ENCODE measurements at places on chromosomes 16 and 17.

DNA sequence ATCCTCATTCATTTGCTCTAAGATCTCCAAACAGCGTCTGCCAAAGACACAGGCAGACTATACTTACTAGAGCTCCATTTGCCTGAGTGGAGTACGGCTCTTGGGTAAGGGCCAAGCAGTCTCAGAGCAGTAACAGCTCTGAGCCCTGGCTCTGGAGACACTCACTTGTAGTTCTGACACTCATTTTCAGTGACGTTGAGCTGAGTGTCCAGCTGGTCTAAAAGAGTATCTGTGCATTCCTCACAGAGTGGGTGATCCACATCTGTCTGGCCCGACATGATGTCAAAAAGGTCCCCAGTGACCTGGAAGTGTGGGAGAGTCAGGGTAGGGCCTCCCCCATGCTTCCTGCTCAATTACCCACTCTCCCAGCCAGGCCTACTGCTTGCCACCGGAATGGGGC lies 5.7 kb downstream of the BECN1 start:
- no peak for DNase-seq

- peak; percentile 23 for DNase-seq
Measured at GRCh38 chr16:66364117-66364958, 2.2 kb upstream of the CDH5 start.

GRCh38 chr16:51084074-51084928 lies 66.8 kb downstream of the SALL1 start:
- peak; percentile 1 for DNase-seq

DNA sequence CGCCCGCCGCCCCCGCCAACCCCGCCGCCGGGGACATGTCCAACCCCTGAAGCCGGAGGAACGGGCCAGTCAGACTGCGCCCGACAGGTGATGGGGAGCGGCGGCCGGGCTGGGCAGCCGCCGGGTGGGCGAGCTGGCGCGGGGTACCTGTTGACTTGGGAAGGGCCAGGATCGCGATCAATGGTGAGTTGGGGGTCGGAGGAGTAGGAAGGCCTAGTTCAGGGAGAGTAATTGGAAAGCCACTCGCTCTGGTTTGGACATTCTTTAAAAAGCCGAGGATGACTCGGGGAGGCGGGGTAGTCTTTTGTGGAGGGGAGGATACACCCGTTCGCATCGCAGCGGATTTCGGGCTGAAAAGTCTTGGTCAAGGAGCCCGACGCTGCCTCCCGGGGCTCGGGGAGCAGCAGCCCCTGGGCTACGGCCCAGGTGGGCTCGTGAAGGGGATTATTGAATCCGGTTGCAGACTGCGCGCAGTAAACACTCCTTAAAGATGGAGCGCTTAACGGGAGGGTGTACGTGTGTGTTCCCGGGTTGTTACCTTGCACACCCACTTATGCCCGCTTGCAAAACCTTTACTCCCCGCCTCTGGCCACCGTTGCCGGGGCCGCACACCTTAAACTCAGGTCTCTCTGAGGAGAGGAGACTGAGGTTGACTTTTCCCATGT lies 123.8 kb downstream of the GOSR1 start:
- DNase-seq: peak; percentile 21

DNA sequence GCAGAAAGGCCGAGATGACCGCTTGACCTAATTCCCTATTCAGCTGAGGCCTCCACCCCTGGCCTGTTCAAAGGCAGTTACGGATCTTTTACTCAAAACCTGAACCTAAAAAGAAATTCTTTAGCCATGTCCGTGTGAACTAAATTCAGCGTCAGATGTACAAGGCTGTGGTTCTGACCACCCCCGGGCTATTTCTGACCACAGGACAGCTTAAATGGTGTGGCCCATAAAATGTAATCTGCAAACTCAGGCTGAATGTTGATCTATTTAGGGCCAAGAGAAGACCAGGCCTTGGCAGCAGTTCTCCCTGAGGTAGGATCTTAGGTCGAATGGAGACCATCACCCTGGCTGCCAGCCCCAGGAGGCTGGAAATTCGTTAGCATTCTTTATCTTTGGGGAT lies 485.5 kb downstream of the WWOX start:
- no peak for DNase-seq

DNA sequence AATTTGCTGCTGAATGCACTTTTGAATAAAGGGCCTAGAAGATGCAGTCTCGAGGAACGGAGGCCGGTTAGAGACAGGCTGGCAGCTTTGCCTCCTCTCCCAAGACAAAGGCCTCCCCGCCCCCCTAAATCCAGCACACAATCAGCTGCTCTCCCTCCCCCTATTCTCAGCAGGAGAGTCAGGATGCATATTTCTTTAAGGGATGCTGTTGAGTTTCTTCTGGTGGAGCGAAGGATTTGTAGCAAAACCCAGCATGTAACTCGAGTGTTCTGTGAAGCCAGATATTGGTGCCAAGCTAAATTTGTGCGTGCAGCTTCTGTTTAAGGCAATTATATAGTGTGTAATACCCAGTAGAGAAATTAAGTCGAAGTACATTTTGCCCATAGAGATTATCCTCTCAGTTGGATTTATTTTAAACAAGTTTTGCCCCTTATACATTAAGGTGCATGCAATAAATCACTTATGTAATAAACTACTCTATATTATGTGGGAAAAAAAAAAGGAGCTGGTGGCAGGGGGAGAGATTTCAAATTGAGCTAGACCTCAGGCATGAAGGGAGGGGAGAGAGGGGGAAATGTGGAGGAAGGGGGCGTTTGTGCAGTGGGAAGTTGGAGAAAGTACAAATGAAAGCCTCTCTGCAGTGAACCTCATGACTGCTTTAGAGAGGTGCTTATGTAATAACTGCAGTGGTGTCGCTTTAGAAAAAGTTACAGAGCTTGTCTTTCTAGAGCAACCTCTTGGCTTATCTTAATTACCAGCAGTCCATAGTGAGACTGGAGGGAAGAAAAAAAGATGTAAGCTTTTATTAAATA lies 599.2 kb downstream of the MAF start:
- no peak for DNase-seq

DNA sequence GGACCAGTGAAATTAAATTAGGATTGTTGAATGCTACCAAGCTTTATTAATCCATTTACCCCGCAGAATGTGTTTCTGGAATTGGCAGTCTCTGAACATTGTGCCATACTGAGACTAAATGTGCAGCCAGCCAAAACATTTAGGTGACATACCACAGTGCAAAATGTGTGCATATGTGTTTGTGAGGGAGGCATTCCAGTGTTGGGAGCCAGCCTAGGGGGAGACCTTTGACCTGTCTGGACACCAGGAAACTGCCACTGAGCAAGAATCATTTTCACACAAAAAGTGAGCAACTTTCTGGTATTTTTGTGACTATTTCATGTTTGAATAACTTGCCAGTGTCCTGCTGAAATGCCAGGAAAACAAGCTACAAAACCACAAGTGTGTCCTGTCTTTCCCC lies 64.7 kb upstream of the SLC12A3 start:
- DNase-seq: peak; percentile 50

GRCh38 chr17:82938873-82939620 lies 99.2 kb upstream of the ZNF750 start:
- no peak for DNase-seq

DNA sequence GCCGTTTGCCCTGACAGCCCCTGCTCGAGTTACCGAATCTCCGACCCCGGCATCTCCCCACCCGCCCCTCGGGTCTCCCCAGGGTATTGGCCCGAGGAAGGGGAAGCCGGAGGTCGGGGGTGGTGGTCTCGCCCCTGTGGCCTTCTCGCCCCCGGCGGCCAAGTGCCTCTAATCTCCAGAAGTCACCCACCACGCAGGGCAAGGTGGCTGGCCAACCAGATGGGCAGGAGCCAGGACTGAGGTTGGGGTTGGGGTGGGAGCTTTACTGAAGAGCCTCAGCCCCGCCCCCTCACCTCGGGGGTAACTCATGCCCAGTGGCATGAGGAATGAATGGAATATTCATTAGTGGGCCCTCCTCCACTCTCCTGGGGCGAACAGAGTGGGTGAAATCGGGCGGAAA lies 637 bp downstream of the DHRS11 start:
- DNase-seq: peak; percentile 9

DNA sequence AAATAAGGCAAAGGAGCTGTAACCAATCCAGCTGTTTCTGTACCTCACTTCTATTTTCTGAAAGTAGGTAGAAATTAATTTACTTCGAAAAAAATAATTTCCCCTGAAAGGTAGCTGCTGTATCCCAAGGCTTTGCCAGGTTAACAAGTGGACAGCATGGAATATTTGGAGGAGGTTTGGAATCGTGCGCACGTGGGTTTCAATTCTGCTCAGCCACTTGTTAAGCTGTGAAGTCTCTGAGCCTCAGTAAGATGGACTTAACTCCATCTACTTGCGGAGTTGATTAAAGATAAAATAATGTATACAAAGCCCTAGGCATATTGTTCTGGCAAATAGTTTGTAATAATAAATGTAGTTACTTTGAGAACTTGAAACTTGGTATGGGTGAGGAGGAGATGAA lies 57.4 kb upstream of the LGALS9 start:
- no peak for DNase-seq

- DNase-seq: peak; percentile 83
Measured at GRCh38 chr17:64028874-64029464, 8.5 kb upstream of the ICAM2 start.

DNA sequence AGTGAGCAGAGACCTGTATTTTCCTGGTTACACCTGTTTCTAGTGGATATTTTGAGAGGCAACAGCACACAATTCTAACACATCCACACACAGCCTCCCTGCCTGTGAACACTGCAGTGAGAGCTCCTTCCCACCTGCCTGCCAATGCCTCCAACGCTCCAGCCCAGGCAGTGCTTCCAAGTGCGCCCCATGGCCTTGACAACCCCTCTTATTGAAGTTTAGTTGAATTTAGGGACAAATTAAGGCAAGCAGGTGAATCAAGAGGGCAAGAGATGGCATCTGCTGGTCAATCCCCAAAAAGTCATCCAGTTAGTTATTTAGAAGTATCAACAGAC lies 4.7 kb upstream of the MXRA7 start:
- no peak for DNase-seq

DNA sequence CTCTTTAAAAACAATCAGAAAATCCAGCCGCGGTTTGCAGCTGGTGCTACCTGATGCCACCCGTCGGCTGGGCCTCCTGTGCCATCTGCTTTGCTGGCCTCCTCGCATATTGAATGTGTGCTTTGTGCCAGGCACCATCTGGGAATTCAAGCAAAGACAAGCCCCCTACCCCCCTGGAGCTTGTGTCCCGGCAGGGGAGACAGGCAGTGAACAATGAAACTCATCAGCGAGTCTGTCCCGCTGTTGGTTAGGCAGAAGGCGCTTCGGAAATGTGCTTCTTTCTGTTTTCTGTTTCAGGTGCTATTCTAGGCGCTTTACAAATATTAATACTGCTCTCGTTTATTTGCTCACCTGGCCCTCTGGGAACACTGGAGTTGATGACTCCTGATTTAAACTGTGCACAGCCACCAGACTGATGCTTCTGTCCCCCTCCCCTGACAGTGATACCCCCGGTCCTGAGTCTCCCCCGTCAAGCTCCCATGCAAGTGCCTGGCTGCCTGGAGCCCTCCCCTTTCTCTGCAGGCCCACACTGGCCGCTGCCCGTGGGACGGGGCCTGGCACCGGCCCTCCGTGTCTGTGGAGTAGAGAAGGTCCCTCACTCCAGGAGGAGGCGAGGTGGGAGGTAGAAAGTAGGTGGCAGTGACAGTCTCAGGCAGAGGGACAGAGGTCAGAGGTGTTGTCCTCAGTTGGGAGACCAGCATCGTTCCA lies 126.1 kb upstream of the PLCG2 start:
- DNase-seq: no peak

DNA sequence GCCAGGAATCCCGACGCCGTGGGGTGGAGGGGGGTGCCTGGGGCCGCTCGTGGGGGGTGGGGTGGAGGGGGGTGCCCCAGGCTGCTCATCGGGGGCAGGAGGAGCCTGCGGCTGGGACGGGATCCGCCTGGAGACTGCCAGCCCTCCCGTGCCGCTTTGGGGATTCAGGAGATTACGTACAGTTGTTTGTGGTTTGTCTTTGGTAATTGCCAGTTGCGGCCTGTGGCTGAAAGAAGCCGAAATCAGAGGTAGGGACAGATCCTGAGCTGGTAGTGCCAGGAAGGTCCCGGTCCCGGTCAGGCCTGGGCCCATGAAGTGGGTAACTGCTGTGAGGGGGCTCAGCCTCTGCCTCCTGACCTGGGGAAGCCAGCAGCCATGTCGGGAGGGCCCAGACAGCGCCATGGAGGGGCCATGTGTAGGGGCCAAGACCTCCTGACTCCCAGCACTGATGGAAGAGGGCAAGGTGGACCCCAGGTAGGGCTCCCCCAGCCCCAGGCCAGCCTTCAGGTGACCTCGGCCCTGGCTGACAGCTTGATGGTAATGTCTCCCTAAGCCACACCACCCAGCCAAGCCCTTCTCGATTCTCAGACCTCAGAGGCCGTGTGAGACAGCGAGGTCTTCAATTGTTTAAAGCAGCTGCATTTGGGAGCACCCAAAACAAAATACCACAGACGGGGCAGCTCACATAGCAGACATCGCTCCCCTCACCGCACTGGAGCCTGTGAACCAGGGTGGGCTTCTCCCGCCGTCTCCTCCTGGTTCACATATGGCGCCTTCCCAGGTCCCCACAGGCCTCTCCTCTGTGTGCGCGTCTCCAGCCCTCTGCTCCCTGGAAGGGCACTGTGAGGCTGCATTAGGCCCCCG lies 34.9 kb upstream of the SSTR5 start:
- no peak for DNase-seq

DNA sequence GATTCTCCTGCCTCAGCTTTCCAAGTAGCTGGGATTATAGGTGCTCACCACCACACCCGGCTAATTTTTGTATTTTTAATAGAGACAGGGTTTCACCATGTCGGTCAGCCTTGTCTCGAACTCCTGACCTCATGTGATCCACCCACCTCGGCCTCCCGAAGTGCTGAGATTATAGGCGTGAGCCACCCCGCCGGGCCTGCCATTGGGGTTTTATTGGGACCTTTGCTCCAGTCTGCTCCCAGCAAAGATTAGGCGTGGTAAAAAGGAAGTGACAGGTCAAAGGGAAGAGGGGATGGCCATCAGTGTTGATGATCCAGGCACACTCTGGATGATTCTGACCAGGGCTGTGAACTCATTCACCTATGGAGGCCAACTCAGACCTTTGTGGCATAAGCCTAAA lies 20.5 kb downstream of the MYLK3 start:
- no peak for DNase-seq

DNA sequence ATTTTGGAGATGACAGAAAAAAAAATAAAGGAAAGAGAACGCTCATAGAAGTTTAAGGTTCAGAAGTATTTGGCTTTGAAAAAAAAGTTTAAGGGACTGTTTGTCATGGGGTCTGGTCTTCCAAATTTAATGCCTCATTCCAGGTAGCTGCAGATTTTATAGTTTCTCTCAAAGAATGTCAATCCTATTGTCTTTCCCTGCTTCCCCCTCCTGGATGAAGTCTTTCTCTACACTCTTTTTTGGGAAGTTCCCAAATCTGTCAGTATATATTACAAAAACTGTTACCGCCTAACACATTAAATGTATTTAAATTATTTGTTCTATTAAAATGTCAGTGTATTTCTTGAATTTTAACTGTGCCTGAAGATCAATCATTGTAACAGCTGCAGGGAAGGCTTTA lies 457.5 kb downstream of the MAF start:
- no peak for DNase-seq

Measured in choroid plexus epithelial cell (primary cell).